D341Med (cell line): ENCODE measurements at places on chromosomes 1 and 21.

GRCh38 chr1:220691053-220691684 is 1.0 kb downstream of the C1orf115 start:
- no peak for DNase-seq

DNA sequence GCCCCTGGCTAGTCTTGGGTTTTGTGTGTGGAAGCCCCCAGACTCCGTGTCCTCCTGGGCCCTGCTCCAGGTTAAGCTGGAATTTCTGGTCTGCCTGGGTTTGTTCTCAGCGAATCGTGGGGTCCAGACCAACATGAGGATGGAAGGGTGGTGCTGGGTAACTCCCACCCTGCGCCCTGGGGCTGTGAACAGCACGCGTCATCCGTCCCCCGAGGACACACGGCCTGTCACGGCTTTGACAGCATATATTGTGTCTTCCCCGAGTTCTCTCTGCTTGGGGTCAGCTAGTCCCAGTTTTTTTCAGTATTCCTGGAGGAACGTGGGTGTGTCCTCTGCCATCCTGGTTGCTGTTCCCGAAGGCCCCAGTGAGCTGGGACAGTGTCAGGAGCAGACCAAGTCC is 11.8 kb downstream of the GPR137B start:
- DNase-seq: no peak

- no peak for DNase-seq
These were observed 5.6 kb downstream of the ARHGEF16 start for GRCh38 chr1:3459940-3460671.

DNA sequence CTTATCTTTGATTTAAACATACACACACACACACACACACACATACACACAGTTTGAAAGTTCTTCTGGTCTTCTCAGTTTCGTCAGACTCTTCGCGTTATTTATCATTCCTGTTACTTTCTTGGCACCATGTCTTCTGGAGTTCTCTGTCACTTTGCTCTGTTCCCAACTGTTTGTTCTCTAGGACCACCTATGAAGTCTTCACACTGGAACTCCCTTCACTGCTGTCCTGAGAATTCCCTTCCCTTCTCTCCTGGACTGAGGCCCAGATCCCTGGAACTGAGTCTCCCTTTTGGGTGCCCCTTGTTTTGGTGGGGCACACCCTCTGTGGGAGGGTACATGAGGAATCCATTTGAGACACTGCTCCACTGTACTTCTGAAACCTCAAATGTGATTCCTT is 30.5 kb downstream of the ALG14 start:
- no peak for DNase-seq

DNA sequence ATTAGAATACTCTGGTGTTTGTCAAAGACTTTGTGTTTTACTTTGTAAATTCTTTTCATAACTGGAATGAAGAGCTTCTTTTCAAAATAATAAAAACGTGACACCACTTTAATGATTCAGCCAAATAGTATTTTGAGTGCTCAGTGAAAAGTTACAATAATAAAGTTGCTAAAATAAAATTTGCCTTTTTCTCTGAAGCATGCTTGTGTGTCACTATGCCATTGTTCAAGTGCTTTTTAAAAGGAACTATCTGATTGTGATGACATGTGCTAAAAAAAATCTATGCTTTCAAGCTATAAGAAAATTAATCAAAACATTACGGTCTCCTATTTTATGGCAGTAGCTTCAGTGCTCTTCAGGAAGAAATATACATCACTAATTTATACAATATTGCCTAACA is 1290.5 kb upstream of the B3GALT2 start:
- DNase-seq: no peak

- no peak for DNase-seq
These were observed 72.8 kb upstream of the KRTAP19-8 start for GRCh38 chr21:31111093-31111492.

DNA sequence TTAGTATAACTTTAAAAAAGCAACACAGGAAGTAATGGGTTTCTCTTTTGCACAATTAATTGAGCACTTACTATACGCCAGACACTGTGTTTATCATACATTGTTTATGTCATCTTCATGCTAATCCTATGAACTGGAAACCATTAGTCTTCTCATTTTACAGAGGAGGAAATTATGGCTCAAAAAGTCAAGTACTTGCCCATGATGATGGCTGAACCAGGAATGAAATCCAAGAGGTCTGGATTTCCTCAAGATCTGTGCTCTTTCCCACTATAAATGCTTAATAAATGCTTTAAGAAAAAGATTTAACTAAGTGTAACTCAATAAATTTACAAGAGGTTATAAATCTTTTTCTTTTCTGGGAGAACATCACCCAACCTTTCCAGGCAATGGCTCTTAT is 303.7 kb upstream of the RRP15 start:
- no peak for DNase-seq

DNA sequence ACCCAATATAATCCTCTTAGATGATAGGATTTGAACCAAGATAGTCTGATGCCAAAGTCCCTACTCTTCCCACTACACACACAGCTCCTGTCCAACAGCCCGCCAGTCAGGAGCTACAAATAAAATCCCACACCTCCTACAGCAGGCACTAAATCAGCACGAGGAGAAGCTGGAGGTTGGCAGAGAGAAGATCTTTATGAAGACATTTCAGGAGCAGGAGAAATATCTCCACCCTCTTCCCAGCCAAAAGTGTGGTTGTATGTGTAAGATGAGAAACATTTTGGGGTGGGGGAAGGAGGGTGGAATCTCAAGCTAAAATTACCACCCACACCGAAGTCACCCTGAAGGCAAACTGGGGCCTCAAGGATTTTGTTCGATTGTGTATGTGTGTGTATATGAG is 54.5 kb downstream of the PLXNA2 start:
- DNase-seq: no peak

GRCh38 chr1:176880955-176881595 is 283.4 kb downstream of the ASTN1 start:
- peak; percentile 92 for DNase-seq

GRCh38 chr21:36928960-36929359 is 37.5 kb downstream of the HLCS start:
- DNase-seq: no peak

- no peak for DNase-seq
These were observed 94.8 kb downstream of the DIRAS3 start for GRCh38 chr1:67955591-67955990.

DNA sequence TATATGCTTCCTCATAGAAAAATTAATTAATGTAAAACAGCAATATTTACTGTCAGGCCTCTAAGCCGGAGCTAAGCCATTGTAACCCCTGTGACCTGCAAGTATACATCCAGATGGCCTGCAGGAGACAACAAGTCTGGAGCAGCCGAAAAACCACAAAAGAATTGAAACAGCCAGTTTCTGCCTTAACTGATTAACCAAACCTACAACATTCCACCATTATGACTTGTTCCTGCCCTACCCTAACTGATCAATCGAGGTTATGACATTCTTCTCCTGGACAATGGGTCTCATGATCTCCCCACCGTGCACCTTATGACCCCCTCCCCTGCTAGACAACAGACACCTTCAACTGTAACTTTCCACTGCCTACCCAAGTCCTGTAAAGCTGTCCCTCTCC is 205.8 kb upstream of the DUSP10 start:
- DNase-seq: no peak

GRCh38 chr1:111192074-111192473 is 8.4 kb downstream of the DENND2D start:
- no peak for DNase-seq

GRCh38 chr1:116170721-116171589 is 59.8 kb downstream of the MAB21L3 start:
- DNase-seq: no peak

DNA sequence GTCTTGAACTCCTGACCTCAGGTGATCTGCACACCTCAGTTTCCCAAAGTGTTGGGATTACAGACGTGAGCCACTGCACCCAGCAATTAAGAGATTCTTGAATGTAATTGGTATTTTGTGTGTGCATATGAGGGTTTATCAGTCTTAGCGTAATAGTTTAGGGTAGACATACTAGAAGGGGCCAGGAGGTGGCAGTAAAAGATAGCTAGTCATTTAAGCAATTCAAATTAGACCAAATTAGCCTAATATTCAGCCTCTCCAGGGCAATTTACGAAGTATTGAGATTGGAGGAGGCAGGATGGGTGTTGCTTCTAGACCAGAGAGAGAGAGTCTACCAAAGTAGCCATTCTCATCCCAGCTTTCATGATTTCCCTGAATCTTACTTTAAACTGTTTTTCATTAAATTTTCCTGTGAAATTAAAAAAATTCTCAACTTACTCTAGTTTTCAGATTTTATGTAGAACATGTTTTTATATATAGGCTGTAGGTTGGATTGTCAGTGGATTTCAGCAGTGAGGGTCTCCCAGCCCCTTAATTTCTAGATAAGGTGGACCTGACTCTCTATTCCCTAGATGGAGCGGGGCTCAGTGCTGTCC is 119.7 kb downstream of the HHAT start:
- peak; percentile 66 for DNase-seq

- no peak for DNase-seq
These were observed 102.2 kb downstream of the COQ8A start for GRCh38 chr1:227042292-227042691.

DNA sequence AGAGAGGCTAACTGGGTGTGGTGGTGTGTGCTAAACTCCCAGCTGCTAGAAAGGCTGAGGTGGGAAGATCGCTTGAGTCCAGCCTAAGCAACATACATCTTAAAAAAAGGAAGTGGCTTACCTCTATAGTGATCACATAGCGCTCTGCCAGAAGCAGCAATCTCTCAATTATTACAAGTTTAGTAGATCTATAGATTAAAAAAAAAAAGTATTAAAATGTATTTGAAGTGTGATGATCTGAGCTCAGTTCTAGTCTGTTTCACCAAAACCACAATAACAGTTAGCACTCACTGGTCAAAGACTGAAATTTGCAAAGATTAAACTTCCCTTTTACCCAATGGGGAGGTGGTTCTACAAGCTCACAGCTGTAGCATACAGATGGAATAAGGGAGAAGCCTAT is 76.3 kb downstream of the USP24 start:
- no peak for DNase-seq

DNA sequence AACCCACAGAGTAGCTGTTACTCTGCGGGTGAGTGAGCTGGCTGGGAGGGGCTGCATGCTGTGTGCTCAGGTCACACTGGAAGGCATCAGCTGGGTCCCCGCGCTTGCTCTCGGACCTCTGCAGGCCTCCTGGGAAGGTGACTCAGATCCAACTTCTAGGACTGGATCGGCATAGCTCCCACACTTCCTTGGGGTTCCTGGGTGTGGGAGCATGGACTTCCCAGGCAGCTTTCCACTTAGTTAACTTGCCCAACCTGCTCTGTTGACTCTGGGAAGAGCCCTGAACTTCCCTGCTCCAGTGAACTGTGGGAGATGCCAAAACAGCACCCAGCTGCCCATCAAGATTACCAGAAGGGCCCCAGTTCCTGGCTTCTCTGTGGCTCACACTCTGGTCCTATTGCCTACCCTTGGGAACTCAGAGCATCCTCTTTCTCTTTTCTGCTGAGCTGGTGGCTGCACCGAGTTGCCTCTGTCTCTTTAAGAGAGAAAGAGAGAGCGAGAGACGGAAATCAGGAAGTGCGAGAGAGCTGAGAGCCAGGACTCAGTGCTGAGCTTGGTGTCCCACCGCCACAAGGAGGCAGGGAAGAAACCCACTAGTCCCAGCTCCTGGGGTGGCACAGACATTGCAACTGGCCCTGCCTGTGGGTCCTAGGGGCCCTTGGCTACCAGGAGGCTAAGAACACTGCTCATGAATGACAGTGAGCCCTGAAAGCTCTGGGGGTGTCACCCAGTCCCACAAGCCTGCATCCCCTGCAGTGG is at the start of gene IKBKE:
TSS of gene IKBKE (plus strand) at position 544 of the 759 bp plus-strand sequence. CDS start 2,752 bp downstream, outside the sequence.
- no peak for DNase-seq

DNA sequence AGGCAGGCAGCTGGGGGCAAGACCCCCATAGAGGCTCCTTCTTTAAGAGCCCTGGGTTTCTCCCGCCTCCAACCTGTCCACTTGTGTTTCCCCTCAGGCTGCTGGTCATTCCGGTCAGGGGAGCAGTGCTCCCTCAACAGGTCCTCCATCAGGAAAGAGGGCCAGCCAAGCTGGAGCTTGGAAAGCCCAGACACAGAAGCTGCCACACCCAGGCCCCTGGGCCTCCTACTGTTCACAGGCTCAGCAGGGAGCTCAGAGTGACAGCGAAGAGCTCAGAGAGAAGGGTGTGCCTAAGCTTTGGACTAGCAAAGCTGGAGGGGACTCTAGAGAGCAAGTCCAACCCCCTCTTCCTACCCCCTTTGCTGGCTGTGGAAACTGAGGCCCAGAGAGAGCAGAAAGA is 10.3 kb upstream of the CDCP2 start:
- no peak for DNase-seq

- DNase-seq: no peak
These were observed 74.0 kb upstream of the SAMSN1 start for GRCh38 chr21:14620152-14620551.

DNA sequence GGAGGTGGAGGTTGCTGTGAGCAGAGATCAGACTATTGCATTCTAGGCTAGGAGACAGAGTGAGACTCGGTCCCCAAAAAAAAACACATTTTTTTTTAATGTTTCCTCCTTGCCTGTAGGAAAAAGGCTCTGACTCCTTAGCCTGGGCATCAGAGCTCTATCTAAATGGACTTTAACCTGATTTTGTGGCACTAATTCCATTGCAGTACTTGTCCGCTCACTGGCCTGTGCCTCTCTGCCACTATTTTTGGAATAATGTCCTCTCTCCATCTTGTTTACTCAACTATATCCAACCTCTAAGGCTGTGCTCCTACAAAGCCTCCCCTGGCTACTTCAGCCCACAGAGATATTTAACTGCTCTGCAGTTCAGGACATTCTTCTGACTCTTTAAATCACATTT is 26.5 kb downstream of the METTL18 start:
- DNase-seq: no peak

GRCh38 chr1:219066631-219067349 is 106.9 kb upstream of the LYPLAL1 start:
- DNase-seq: peak; percentile 41

- DNase-seq: no peak
These were observed 237.5 kb downstream of the TTLL7 start for GRCh38 chr1:83761167-83762038.

GRCh38 chr21:37793660-37794059 is 122.6 kb downstream of the KCNJ6 start:
- DNase-seq: no peak

DNA sequence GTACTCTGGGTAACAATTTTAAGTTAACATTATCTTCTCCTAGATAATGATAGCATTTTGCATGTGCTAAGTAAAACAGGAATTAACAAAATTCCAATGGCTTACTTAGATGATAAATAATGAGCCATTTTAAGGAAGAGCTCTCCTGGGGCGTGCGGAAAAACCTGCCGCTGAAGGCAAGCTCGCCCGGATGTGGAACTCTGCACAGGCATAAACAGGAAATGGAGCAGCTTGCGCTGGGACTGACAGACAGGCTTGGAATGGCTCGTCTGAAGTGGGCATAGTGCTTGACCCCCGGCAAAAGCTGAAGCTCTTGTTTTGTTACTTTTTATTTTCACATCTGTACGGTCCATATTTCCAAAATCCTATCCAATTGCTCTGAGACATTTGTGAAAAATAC is 169.2 kb downstream of the ZNF281 start:
- no peak for DNase-seq

DNA sequence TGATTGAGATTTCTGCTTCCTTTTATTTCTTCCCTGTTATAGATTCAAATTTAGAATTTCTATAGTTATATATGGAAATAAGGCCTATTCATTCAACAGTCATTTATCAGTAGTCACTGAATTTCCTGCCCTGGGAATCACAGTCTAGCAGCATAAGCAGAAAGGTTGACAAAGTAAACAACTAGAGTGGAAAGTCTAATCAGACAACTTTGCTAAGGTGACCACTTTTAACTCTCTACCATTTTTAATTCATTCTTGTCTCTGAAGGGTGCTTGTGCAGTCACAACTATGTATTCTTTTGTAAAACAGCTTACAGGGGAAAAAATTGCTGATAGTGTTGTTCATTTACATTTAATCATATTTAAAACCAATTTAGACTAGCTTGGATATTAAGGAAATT is 66.1 kb upstream of the PLA2G4A start:
- DNase-seq: no peak
